ENCODE measurements at places on chromosomes 6 and 20.

DNA sequence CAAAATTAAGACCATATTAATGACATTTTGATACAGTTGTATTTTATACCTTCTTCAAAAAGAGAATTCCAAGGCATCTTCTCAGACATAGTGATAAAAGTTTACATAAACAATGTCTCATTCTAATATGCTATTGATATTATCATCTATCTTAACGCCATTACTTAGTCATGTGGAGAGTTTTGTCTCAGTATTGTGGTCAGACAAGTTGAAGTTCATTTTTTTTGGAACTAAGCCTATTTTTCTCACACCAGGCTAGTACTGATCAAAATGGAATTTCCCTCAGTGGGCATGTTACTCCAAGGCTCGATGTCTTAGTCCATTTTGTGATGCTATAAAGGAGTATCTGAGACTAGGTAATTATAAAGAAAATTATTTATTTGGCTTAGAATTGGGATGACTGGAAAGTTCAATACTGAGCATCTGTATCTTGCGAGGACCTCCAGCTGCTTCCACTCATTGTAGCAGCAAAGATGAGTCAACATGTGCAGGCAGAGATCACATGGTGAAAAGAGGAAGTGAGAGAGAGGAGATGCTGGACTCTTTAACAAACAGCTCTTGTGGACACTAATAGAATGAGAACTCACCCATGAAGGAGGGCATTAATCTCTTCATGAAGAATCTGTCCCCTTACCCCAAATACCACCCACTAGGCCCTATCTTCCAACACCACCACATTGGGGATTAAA, 825.5 kb upstream of the MANEA start:
- no peak for ATAC-seq

DNA sequence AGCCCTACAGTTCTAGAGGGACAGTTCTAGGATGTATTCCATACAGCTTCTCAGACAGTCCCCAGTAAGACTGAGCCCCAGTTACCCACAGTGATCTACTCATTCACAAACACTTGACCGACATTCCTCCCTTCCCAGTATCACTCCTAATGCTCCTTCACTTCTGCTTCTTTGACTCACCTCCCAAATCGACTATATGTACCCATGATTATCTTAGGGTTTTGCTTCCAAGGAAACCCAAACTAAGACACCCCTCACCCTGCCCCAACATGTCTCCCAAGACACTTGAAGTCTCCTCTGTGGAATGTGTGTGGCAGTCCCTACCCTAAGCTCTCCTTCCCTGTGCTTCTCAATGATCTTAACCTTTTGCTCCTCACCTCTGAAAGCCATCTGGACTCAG, 23.6 kb upstream of the TGM6 start:
- ATAC-seq, result no peak

- ATAC-seq, result no peak
Measured at GRCh38 chr6:21045135-21045700, 511.0 kb downstream of the CDKAL1 start.

DNA sequence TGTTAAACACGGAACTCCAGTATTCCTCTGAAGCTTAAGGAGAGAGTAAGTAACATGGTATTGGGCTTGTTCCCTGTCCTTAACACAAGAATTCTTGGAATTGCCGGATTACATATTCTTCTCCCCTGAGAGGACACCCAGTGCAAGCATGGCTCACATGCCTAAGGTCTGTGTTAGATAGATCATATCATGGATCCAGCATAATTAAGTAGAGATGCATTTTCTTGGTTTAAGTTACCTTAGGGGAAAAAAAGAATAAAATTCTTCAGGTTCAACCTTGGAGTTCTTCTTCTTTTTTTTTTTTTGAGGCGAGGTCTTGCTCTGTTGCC, 53.9 kb downstream of the AKAP12 start:
- ATAC-seq, result no peak

DNA sequence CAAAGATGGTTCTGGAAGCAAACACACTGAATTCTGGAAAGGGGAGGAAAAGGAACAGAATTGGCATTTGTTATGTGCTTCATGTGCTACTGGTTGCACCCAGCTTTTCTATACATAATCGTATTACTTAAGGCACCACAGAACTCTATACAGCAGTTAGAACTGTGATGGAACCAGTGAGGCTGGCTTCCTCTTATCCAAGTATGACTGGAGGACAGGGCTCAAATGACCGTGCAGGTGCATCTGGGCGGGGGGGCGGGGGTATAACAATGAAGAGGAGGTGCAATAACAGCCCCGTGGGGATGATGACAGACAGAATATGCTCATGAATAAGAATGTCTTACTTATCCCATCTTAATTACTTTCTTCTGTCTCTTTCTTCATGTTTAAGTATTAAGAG, 144.2 kb downstream of the BTBD9 start:
- peak; percentile 13 for ATAC-seq

- no peak for ATAC-seq
Measured at GRCh38 chr6:169101981-169102380, 151.7 kb downstream of the THBS2 start.

GRCh38 chr6:3960754-3961361, 111.7 kb downstream of the FAM50B start:
- ATAC-seq, result no peak

- ATAC-seq, result no peak
Measured at GRCh38 chr6:109655761-109656262, 35.2 kb downstream of the AK9 start.

DNA sequence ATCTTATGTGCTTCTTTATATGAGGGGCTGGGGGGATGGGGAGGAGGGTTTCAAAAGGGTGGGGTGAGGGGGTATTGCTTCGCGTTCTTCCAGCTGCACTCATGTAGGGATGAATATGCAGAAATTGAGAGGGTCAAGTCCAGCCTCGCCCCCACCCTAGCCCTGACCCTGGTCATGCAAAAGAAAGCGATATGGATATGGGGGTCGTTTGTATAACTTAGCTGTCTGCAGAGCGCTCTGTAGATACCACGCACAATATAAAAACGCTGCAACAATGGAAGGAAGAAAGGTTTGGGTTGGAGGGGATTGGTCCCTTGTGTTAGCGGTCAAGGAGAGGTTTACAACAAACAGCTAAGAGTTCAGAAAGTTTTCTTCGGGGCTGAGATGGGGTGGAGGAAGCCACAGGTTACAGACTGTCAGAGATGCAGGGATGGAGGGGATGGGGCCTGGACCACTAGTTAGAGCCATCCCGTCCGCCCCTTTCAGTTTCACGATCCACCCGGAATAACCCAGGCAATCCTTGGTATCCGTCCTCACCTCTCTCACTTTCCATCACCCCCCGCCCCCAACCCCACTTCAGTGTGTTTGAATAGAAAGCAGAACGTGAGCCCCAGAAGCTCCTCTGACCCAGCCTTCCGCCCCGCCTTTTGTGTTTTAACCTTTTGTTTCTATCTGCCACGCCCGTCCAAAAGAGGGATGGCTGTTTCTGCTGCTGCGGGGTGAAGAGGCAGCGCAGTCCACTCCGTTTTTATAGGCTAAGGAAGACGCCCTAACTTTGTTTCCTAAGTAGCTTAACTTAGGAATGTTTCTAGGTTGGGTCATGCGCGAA, 73.5 kb downstream of the SOX4 start:
- no peak for ATAC-seq

- ATAC-seq, result no peak
Measured at GRCh38 chr6:36574679-36575078, 19.5 kb upstream of the SRSF3 start.

- peak; percentile 50 for ATAC-seq
Measured at GRCh38 chr6:155154158-155154830, 109.5 kb upstream of the CLDN20 start.

DNA sequence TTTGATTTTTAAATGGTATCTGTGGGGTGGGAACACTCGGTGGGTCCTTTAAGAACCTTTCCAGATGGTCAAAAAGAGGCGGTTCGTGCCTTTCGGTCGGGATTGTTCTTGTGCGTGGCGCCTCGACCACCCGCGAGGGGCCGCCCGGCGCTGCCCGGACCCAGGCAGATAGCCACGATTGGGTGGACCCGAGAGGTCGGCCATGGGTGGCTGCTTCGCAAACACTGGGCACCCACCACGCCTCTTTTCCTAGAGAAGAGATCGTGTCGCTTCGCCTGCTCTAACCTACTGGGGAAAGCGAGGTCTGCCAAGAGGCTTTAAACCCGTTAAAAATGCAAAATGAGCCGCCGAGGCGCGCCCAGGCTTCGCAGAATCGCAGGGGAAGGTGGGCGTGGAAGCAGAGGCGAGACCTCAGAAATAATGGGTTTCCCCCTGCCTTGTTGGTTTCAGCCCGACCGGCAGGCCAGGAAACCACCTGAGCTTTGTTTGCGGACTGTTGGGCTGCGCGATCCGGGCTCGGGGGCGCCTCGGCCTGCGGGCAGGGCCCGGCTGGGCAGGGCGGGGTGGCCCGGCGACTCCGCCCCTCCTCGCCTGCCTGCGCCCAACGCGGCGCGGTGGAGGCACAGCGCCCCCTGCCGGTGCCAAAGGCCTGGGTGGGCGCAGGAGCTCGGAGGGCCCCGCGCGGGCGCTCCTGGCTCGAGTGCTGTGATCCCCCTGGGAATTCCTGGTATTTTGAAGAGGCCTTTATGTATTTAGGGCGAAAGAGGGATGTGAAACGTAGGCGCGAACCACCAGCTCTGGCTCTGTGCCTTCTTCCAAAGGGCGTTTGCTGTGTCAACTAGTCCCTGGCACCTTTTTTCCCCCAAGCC, 1.6 kb downstream of the MARCKS start:
- ATAC-seq, result peak; percentile 93

DNA sequence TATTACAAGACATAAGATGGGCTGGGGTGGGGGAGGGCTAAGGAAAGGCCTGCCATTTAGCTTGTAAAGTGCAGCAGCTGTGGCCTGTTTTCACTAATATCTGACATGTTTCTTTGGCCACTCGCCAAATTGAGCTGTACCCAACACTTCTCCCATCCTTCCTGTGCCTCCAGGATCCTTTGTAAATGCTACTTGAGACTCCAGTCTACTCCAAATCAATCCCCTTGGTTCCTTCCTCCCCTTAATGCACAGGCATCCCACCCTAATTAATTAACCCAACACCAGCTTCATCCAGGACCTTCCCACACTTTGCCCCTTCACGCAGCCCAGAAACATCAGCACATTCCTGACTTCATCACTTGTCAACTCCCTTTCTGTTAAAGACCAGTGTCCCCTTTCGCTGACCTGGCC, 55.0 kb upstream of the TCF21 start:
- no peak for ATAC-seq

DNA sequence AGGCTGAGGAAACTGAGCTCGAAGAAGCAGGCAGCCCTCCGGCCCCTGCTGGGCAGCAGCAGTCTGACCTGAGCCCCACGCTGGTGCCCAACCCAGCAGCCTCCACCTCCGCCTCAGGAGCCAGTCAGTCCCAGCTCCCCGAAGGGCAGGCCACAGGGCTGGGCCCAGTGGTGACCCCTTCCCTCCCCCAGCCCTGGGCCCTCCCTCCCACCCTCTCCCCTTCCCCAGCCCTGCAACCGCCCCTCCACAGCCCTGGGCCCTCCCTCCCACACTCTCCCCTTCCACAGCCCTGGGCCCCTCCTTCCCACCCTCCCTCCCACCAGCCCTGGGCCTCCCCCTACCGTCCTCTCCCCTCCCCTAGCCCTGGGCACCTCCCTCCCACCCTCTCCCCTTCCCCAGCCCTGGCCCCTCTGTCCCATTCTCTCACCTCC, 115.0 kb downstream of the TAF4 start:
- no peak for ATAC-seq

DNA sequence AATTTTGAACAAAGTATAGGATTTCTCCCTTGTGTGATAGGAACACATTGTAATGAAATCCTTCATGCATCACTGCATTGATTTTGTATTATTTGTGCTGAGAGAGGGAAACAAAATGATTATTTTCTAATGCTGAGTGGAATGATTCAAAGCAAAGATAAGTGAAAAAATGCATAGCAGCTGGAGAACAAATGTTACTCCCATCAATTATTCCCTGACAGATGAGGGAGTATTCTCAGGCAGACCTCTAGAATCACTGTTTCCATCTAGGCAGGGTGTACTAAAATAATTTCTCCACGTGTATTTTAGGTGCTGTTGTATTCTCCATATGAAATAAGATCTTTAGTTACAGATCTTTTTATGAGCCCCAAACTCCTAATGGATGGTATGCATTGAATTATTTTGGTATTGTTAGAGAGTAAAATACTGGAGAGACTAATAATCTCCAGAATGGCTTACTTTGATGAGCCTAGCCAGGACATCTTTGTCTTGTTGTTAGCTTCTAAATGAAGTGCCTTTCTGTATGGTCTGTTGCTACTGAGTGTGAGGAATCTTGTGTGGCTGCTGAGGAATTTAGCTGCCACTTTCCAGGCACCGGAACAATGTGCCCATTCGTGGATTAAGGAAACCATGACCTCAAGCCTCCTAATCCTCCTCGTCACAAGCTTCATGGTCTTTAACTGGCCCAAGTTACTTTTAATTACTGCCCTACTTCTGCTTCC, 39.6 kb downstream of the RNF217 start:
- ATAC-seq, result no peak

- no peak for ATAC-seq
Measured at GRCh38 chr20:56945901-56946300, 316.8 kb downstream of the TFAP2C start.

- ATAC-seq, result no peak
Measured at GRCh38 chr20:4101910-4102309, 86.6 kb upstream of the RNF24 start.

GRCh38 chr20:42123981-42124473, 505.9 kb upstream of the CHD6 start:
- no peak for ATAC-seq
